Small intestine (tissue), 16 donors: ENCODE measurements at places on chromosomes 2 and 18. TPM values are rescaled to one million over a fixed set of nuclear protein-coding genes. Genes with fewer than 3 reads are reported as not detected.

The TMEM200C gene
- not detected for polyA plus RNA-seq

The SH3RF3 gene
- polyA plus RNA-seq, result 1.6 TPM

- DNase-seq, result no peak
Observed at GRCh38 chr2:81589406-81589805, 1284.9 kb upstream of the LRRTM1 start.

DNA sequence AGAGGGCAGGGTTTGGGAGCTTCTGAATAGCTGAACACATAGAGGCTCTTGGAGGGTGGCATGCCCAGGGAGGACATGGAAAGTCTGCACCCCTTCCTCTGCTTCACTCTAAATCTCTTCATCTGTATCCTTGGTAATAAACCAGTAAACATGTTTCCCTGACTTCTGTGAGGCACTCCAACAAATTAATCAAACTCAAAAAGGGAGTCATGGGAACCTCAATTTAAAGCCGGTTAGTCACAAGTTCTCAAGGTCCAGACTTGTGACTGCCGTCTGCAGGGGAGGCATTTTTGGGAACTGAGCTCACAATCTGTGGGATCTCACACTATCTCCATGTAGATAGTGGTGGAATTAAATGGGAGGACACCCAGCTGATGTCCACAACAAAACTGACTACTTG lies 33.1 kb upstream of the STON1 start:
- DNase-seq, result no peak

GRCh38 chr2:153871231-153872221 lies at the start of gene GALNT13:
Gene GALNT13, plus strand, starts transcription at chr2:153871922.
- peak; percentile 1 for DNase-seq
